ENCODE measurements at places on chromosomes 7 and 10.

GRCh38 chr7:6640246-6640721, 3.2 kb downstream of the ZNF316 start:
- DNase-seq: peak; percentile 26

- no peak for DNase-seq
Measured at GRCh38 chr10:90885176-90885575, 13.4 kb downstream of the RPP30 start.

GRCh38 chr10:93364966-93365365, 117.2 kb downstream of the MYOF start:
- DNase-seq: no peak

GRCh38 chr10:122740640-122741039, 41.0 kb upstream of the C10orf120 start:
- DNase-seq: no peak

- no peak for DNase-seq
Measured at GRCh38 chr10:44962870-44963738, 3.5 kb downstream of the RASSF4 start.

GRCh38 chr7:139661903-139662302, 115.9 kb downstream of the HIPK2 start:
- no peak for DNase-seq

DNA sequence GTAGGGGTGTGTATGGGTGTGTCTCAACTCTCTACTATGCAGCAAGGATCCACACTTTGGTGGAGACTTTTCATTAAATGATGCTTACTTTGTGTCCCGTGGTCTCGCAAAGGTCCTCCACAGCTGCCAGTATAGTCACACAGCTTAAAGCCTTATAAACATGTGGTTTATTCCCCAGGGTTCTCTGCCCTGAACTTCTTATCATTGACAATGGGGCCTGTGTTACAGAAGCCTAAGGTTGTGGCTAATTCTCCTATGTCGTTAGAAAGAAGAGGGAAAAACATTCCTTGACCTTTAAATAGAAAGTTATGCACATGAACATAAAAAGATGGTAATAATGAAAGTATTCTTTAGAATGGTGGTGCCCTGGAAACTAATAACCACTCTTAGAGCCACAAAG, 201.4 kb downstream of the INHBA start:
- no peak for DNase-seq

DNA sequence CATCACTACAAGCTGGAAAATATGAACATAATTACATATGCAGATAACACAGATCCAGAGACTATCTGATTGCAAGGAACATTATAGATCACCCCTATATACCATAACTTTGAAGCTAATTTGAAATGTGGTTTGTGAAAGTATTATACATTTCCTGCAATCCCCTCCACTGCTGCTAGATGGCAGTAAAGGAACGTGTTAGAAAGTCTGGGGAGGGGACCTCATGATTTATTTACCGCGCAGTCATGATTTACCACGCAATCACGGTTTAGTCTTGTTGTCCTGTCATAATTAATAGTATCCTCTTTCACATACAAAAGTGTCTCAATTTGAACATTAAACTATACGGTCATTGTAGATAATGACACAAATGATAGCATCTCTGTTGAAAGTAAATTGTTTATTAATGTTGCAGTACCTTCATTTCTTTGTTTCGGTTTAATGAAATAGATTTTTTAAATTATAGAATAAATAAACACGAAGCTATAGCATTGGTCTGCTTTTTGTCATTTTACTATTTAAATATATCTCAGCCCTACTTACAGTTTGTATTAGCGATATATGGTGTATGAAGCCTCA, 145.3 kb upstream of the PRSS1 start:
- peak; percentile 46 for DNase-seq

DNA sequence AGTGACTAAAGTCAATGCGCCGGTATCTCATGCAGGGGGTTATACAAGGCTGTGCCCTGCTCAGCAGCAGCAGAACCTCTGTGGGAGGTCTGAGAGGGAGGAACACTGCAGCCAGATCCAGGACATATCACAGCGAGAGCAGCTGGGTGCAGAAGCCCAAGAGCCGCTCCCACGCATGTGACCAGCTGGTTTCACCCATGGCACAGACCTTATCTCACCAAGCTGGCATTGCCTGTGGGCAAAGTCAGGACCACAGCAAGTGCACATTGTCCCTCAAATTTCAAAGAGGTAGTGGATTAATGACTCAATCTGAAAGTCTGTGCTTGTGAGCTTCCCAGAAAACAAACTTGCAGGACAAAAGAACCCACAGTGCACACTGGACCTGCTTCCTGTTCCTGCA, 31.6 kb upstream of the AKR1C1 start:
- no peak for DNase-seq

DNA sequence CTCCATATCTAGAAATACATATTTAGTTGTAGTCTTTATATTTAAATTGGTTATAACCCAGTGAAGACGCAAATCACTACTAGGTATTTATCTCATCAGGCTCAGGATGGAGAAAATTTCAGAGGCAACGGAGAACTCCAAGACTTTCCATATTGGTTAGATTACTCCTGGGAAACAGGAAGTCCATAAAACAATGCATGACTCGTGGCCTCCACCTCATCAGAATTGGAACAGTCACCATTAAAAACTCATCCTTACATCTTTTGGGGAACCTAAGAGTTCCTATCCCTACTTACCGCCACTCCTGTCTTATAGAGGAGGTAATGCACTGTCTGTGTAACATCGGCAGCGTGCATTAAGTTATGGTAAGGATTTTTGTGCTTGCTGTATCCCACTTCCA, 177.6 kb downstream of the PPP1R17 start:
- no peak for DNase-seq

DNA sequence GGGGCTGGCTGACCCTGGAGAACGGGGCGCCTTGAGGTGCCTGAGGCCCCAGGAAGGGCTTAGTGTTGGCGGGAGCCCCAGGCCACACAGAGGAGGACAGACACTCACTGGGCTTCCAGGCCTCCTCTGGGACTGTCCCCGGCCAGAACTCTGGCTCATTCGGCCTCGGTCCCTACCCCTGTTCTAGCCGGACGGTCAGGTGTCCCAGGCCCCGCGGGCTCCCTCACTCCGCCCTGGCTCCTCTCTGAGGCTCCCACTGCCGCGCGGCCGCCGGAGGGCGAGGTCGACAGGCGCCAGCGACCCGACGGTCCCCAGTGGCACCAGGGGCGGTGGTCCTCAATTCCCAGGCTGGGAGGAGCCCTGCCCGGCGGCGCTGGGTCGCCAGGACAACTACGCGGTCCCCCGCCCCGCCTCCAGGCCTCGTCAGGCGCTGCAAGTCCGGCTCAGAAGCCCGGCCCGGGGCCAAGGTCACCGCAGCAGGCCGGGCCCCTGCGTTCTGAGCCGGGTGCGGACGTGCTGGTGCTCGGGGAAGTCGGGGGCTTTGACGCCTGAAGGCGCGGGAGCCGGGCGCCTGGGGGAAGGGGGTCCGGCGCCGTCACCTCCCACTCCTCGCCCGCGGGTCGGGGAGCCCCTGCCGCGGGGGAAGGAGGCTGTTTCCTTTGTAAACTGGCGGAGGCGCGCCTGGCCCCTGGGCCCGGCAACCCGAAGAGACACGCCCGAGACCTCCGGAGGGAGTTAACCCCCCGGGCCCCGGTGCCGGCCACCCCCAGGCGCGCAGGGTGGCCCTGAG, 1.1 kb upstream of the PWWP2B start:
- DNase-seq: peak; percentile 30

GRCh38 chr10:122296363-122297120, 25.4 kb downstream of the BTBD16 start:
- DNase-seq: no peak

- no peak for DNase-seq
Measured at GRCh38 chr10:103843854-103844570, 11.4 kb downstream of the SH3PXD2A start.

Data from stimulated activated CD4-positive, alpha-beta T cell treated with anti-CD3 and anti-CD28 coated beads, Interleukin-1b, Interleukin-23, amount 100 ng/mL, for 4 hours (primary cell).